Mesenteric fat pad (tissue), 1 donor: ENCODE measurements at places on chromosomes 1 and 21. TPM values are rescaled to one million over a fixed set of nuclear protein-coding genes. Genes with fewer than 3 reads are reported as not detected.

ANGPTL3 gene
- not detected for total RNA-seq

KRTAP11-1 gene
- not detected for total RNA-seq

FAM151A gene
- total RNA-seq = 0.84 TPM

TNFRSF9 gene
- not detected for total RNA-seq

MIXL1 gene
- not detected for total RNA-seq

AMY1A gene
- total RNA-seq = not detected

BNIPL gene
- not detected for total RNA-seq

TRAF3IP3 gene
- 3.7 TPM for total RNA-seq

RGS5 gene
- 60.4 TPM for total RNA-seq

KCNA2 gene
- total RNA-seq = 1.5 TPM

MYOG gene
- total RNA-seq = not detected

NHLH1 gene
- 0.42 TPM for total RNA-seq

MYOC gene
- 6.3 TPM for total RNA-seq

OR2L3 gene
- total RNA-seq = not detected

GRCh38 chr1:170800812-170801211, 134.5 kb upstream of the MROH9 start:
- no peak for DNase-seq

DNA sequence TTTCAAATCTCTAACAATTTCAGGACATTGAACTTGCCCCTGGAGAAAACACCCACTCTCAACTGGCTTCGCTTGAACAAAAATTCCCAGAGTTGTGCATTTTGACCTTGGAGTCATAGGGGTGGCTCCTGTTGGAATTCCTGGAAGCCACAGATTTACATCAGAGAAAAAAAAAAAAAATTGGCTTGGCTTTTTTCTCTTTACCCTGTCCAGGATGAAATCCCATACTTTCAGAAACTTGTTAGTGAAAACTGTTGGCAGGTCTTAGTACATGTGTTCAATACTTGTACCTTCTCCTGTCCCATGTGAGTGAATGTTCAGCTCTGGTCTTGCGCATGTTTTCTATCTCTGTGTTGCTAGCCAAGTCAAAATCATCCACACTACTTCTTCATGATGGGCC, 228.8 kb downstream of the TGFB2 start:
- no peak for DNase-seq

DNA sequence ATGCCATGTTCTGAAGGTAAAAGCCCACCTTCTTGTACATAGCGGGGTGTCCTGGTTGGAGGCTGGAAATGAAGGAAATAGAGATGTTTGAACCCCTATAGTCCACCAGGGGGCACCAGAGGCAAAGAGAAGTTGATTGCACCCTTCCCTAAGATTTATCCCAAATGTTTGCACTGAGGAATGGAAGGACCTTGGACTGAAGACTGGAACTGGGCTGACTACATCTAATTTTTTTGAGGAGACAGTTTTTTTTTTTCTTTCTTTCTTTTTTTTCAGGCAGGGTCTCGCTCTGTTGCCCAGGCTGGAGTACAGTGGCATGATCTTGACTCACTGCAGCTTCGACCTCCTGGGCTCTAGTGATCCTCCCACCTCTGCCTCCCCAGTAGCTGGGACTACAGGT, 55.3 kb upstream of the EIF4G3 start:
- no peak for DNase-seq

- no peak for DNase-seq
Observed at GRCh38 chr1:65387821-65388220, 32.6 kb upstream of the LEPR start.

DNA sequence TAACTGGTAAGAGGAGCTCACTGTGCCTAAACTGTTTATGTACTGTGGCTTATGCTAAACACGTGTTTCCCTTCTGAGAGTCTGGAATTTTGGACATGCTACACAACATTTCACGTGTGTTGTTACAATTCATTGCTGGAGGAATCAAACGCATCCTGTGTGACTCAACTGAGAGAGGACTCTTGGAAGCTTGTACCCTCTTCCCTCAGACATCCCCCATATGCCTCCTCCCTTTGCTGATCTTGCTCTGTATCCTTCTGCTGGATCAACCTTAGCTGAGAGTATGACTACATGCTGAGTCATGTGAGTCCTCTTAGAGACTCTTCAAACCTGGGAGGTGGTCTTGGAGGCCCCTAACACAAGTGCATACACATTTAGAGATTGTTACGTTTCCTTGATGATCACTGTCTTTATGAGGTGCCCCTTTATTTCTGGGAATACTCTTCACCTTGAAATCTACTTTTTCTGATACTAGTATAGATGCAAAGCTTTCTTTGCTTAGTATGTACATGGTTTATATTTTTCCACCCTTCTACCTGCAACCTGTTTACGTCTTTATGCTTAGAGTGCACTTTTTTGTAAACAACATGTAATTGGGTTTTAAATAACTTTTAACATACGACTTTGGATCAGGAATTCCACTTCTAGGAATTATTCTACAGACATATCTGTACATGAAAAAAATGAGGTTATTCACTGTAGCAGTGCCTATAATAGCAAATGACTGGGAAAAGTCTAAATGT, 8.7 kb downstream of the NPHP4 start:
- no peak for DNase-seq

DNA sequence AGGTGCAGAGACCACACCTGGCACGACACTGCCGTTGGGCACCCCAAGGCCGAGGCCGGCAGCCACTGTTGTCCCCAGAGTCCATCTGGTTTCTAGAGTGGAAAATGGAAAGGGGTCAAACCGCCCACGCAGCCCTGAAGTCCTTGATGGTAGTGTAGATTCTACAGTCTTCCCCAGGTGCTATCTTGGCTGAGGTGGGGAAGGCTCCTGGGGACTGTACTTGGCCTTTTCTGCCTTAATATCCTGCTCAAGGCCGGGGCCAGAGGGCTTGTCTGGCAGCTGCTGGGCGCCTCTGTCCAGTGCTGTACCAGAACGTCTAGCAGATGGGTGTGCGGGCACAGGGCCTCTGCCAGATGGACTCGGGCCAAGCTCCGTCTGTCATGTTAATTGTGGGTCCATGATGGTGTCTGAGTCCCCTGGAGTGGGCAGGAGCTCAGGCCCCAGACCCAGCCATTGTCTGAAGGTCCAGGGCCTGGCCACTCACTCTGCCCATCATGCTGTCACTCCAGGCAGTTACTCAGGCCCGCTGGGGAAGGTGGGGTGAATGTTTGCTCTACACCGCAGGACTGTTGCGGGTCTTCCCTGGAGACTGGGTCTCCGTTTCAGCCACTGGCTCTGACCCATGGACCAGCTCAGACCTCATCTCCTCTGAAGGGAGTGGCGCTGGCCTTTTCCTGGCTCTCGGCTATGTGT, 161.9 kb upstream of the COL6A1 start:
- no peak for DNase-seq

- DNase-seq = no peak
Observed at GRCh38 chr1:178937695-178938094, 66.8 kb upstream of the ANGPTL1 start.

DNA sequence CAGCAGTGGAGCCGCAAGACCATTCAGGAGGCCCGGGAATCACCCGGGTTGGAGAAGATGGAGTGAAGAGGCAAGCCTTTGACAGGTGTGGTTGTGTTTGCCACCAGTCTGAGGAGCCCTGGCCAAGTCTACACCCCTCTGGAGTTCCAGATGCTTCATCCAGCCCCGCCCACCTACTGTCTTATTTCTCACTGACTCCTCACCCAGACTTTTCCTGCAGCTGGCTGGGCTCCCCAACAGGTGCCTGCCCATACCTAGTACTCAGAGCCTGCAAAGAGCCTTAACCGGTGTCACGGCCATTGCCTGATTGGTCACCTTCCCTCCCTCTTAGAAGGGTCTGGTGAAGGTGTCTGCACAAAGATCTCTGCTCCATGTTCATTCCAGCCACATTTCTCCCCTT, 16.0 kb downstream of the SLC9A1 start:
- no peak for DNase-seq

GRCh38 chr1:119266386-119266785, 102.2 kb upstream of the HAO2 start:
- no peak for DNase-seq

GRCh38 chr1:193916452-193916851, 730.0 kb upstream of the B3GALT2 start:
- DNase-seq = no peak

DNA sequence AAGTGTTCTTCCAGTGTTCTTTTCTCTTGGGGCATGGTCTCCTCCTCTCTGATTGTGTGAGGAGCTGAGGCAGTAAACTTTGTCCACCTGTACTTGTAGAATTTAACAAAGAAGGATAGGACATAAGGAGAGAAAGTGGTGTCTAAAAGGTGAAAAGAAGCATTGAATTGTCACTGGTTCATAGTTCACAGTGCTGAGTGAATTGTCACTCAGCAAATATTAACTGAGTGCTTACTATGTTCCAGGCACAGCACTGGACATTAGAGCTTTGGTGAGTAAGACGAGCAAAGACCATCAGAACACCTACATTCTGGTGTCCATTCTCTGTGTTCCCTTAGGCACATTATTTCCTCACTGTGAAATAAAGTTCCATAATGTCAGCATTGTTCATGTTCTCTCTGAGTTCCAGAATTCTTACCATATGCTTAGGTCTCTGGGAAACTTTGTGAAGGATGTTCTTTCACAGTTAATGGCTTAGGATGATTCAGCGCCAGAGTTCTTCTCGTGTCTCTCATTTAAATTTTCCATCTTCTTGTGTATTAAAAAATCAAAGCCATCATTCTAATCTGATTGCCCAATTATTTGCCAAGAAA, 156.8 kb upstream of the HOOK1 start:
- DNase-seq = no peak

GRCh38 chr1:194295685-194296084, 1109.3 kb upstream of the B3GALT2 start:
- no peak for DNase-seq

- DNase-seq = peak; percentile 47
Observed at GRCh38 chr21:42311160-42311559, 4.0 kb downstream of the TFF3 start.

GRCh38 chr1:118110580-118110979, 74.4 kb downstream of the SPAG17 start:
- no peak for DNase-seq

DNA sequence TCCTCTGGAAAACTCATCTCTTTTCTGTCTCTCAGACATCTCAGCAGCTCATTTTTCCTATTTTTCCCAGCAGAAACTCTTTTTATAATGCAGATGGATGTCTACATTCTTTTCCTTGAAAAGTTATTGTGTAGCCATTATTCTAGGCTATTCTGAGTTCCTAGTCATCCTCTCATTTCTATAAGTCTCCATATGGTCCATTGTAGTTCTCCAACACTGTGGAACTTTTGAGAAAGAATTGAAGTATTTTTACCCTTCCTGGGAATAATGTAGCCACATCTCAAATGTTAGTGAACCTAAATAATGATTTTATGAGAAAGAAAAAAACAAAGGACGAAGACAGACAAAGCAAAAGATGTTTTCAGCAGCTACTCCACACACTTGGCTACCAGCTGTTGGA, 26.4 kb upstream of the GPR25 start:
- no peak for DNase-seq

DNA sequence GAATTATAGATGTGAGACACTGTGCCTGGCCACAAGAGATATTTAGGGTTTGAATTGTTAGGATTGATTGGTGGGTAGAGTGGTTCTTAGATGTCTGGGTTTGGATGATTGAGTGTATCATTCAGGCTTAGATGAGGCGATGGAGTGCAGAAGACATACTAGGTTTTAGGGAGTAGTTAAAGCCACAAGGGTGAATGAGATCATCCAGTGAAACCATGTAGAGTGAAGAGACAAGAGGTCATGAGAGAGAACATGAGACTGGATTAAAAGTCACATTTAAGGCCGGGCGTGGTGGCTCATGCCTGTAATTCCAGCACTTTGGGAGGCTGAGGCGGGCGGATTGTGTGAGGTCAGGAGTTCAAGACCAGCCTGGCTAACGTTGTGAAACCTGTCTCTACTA, 37.2 kb downstream of the ZFYVE9 start:
- DNase-seq = no peak

- DNase-seq = no peak
Observed at GRCh38 chr1:32339363-32339978, 3.4 kb upstream of the MARCKSL1 start.

DNA sequence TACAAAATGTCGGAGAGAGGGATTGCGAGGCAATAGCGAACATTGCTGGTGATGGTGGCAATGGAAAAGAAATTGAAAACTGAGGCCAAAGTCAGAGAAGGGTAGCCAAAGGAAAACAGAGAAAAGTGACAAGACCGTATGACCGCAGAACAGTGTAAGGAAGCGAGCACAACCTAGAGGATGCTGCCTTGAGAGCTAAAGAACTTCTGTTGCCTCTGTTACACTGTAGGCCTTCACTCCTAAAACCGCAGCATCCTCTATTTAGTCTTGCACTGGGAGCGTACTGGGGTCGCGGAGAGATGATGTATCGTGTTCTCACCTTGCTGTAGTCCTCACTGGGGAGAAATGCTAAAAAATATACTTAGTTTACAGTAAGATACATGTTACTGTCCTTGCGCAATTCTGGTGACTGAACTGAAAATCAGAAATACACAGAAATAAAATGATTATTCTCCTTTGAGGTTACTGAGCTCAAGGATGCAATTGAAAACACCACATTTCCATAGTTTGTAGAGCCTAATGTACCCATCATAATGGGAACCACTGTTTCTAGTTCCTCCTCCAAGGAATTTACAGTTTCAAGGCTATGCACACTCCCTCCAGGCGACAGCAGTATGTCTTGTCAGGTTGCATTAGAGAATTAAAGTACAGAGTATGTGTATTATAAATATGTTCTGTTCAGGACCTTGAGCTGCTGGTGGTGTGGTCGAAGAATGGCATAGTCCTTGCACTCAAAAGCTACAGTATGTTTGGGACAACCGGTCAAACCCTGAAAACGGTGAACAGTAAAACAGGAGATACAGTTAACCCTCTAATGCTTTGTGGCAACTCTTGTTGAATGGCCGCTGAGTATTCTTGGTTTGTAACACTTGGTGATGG, 1.3 kb downstream of the NEK7 start:
- DNase-seq = no peak

GRCh38 chr1:37009521-37009920, 24.8 kb downstream of the GRIK3 start:
- no peak for DNase-seq

DNA sequence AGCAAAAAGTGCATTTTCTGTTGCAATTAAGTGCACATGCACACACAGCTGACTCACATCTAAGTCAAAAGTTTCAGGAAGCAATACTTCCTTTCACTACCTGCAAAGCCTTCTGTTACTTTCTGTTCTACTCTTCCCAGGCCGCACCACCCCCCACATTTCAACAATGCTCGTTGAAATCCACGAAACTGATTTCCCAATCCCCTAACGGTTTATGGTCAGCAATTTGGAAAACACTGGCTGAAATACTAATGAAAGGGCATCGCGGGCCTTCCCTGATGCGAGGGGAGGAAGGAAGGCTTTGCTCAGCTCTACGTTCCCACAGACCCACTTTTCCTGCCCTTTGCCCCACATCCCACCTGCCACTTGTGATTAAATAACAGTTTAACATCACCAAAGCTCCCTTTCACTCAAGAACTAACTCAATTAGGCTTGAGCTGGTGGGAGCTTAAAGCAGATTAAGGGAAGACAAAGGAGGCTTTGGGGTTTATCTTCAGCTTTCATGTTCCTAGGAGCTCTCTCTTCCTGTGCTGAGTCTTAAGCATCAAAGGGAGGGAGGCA, 243.2 kb upstream of the RAB4A start:
- no peak for DNase-seq
